ENCODE measurements at places on chromosomes 6 and 20.

DNA sequence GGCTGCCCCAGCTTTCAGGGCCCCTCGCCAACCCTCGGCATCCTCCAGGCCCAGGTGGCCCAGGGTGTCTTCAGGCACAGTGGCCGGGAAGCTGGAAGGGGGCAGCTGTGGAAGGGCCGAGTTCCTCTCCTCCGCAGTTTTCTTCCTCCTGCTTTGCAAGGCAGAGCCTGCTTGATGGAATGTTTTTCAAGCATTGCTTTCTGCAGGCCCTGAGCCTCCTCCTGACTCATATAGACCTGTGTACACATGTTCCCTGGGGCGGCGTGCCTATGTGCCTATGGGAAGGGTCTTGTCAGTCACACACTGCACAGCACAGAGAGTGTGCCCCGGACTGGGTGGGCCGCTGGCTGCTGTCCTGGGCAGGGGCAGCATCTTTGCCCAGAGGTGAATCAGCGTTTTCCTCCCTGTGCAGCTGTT is 107.5 kb downstream of the ERMARD start:
- DNase-seq, result no peak

GRCh38 chr6:493840-494239 is 102.3 kb downstream of the IRF4 start:
- DNase-seq, result no peak

GRCh38 chr6:30265181-30265580 is 52.0 kb upstream of the TRIM26 start:
- DNase-seq, result no peak

DNA sequence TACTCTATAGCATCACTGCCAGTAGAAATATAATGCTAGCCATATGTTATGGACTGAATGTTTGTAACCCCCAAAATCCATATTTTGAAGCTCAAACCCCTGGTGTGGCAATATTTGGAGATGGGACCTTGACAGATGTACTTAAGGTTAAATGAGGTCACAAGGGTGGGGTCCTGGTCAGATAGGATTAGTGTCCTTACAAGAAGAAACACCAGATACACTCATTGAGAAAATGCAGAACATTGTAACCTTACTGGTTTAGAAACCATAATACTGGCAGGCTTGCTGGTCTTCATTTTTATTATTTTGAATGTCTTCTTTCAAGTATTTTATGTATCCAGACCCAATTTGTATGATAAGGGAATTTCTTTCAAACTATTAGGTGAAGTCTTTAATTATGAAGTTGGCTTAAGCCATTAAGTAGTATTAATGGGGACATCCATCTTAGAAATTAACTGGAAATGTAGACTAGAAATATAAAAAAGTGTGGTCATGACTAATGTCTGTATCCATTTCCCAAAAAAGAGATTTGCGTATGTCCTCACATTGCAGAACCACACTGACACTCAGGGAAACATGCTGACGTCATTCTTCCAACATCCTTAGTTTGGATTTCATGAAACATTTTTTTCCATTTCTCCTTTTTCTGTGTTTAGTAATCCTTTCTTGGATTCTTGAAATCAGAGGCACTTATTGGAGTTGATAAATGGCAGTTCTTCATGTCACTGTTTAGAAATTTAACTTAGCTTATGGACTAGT is 32.4 kb downstream of the SLC16A10 start:
- DNase-seq, result no peak

- DNase-seq, result no peak
These were observed 36.2 kb downstream of the ARMC2 start for GRCh38 chr6:108884211-108885059.

- DNase-seq, result no peak
These were observed 38.3 kb upstream of the FAM184A start for GRCh38 chr6:119116712-119117281.

GRCh38 chr20:53708129-53708968 is 114.7 kb upstream of the ZNF217 start:
- no peak for DNase-seq

DNA sequence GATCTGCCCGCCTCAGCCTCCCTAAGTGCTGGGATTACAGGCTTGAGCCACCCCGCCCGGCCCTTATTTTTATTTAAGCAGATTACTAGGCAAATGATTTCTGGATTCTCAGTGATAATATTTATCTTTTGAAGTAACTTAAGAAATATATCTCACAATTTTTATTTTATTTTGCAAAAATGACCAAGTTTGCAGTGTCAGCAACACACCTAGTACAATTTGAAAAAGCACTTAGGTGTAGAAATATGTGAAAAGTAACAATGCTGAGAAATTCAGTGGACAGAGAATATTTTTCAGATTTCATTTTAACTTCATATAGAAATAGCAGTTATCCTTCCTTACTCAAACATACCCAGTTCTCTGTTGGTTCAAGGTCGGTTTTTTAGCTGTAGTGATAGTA is 78.9 kb upstream of the XRN2 start:
- DNase-seq, result no peak

- no peak for DNase-seq
These were observed 215.1 kb downstream of the PACRG start for GRCh38 chr6:162942866-162943265.

GRCh38 chr6:18893540-18894269 is 506.6 kb downstream of the RNF144B start:
- DNase-seq, result no peak

GRCh38 chr6:3433005-3433404 is 23.8 kb downstream of the SLC22A23 start:
- DNase-seq, result peak; percentile 49

DNA sequence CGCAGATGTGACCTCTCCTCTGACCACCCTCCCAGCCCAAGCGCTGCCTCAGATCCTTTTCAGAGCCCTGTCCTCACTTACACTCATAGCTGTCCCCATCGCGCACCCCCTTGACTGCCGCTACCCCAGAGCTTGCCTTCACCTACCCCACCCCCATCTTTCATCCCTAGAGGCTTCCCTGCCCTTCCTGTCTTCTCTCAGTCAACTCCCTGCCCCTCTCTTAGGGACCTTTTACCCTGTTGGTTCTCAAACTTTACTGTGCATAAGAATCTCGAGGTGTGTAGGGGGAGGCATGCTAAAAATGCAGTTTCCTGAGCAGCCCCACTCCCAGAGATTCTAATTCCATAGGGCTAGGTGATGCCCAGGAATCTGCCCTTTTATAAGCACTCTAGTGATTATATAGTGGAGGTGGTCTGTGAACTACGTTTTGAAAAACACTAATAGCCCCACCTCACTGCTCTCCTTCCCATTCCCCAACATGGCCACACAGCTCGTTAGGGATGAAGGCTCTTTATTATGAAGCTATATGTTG is 725 bp downstream of the TM9SF4 start:
- no peak for DNase-seq

GRCh38 chr6:12836009-12836408 is 119.4 kb downstream of the PHACTR1 start:
- DNase-seq, result no peak

DNA sequence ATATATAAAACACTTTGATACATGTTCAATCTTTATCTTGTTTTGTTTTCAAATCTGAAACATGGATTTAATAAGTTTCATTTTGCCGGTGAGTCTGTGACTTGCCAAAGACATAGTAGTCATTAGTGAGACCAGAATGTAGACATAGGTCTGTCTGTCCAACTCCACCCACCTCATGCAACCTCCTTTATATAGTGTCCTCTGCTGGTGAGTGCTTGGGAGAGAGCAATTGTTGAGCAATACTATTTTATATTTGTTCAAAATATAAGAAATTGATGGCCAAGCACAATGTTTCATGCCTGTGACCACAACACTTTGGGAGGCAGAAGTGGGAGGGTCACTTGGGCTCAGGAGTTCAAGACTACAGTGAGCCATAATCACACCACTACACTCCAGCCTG is 10.8 kb upstream of the LY86 start:
- no peak for DNase-seq

GRCh38 chr20:1831606-1832005 is 63.6 kb upstream of the SIRPA start:
- no peak for DNase-seq

- no peak for DNase-seq
These were observed 136.4 kb upstream of the JARID2 start for GRCh38 chr6:15109338-15110090.

- no peak for DNase-seq
These were observed 10.4 kb downstream of the MOCS1 start for GRCh38 chr6:39923861-39924260.

- DNase-seq, result no peak
These were observed 17.3 kb upstream of the ELOVL4 start for GRCh38 chr6:79964607-79965081.

DNA sequence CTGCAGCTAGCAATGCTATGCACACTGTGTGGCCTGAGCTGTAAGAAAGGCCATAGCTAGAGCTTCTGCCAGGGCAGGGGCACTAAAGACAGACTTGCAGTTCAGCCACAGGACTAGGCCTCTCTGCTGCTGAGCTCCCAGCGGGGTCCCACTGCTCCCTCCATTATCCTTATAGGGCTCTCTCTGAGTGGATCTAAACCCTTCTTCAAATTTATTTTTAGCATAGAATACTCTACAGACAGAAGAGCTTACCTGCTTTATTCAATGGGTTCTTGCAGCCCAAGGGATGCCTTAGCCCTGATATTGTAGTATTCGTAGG is 100.9 kb upstream of the MLN start:
- DNase-seq, result no peak

GRCh38 chr20:12095180-12095920 is 177.7 kb downstream of the BTBD3 start:
- no peak for DNase-seq

DNA sequence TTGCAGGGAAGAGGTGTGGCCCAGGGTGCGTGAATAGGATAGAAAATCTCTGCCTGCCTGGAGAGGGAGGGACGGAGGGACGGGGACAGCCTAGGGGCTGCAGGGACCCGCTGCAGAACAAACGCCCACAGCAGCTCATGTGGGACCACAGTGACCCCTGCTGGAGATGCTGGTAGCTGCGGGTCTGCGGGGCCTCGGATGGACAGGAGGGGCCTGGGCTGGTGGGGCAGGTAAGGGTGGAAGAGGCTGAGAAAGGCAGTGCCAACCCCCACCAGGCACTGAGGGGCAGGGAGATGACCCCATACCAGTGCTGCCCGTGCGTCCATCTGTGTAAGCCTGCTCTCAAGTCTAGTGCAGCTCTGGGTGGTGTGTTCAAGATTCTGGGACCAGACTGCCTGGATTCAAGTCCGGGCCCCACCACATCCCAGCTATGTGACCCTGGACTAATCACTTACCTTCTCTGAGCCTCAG is 39.4 kb downstream of the KIAA1755 start:
- DNase-seq, result peak; percentile 70

GRCh38 chr6:20572940-20573339 is 38.7 kb downstream of the CDKAL1 start:
- no peak for DNase-seq

GRCh38 chr6:40721271-40721952 is 134.2 kb upstream of the LRFN2 start:
- peak; percentile 75 for DNase-seq

DNA sequence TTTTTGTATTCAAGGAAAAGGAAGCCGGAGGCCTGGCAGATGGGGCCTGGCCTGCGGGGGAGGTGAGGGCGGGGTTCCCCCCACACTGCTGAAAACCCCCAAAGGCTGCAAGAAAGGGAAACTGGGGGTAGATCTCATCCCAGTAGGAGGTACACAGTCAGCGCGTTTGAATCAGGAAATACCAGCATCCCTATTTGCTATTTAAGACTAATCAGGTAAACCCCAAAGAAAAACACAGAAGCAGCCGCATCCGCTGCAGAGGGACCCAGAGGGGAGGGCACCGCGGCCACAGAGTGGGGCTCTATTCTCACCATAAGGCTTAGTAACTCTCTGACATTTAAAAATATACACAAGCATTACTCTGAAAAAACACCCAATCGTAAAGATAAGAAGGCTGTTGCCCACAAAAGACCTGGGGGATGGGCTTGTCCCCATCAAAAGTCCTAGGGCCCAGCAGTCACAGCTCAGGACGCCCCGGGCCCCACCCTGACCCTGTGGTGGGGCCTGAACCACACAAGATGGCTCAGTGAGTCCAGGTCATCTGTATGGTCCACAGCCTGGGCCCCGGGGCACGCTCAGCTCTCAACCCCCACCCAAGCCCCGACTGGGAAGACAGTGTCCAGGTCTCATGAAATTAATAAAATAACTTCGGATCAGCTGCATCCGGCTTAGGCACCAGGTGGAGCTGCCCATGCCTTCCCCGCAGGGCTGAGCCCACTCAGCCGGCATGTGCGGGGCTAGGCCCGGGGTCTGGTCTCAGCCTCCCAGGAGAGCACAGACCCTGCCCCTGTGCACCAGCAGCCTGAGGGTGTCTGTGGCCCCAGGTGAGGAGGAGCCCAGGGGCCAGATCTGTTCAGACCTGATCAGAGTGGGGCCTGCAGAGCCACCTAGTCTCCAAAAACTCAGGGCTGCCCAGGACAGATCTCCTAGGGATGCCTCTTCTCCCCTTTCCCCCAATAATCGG is 31.0 kb downstream of the KCNQ2 start:
- DNase-seq, result no peak

DNA sequence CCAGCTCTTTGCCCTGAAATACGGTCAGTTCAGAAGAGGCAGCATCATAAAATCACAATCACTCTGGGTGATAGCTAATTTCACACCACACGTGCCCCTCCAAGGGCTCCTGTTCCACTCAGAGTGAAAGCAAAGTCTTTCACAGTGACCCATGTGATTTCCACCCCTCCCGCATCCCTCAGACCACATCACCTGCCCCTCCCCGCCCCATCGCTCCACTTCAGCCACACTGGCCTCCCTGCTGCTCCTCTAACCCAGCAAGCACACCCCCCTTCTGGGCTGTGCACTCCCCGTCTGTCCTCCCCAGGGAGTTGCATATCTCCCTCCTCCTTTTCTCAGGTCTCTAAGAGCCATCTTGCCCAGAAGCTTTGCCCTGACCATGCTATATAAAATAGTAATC is 74.5 kb downstream of the PSMG4 start:
- no peak for DNase-seq

- no peak for DNase-seq
These were observed 666.0 kb downstream of the PHF3 start for GRCh38 chr6:64301307-64302236.

- DNase-seq, result no peak
These were observed 14.5 kb downstream of the TCF15 start for GRCh38 chr20:595330-596308.

GRCh38 chr6:145347216-145347615 is 388.1 kb downstream of the EPM2A start:
- DNase-seq, result no peak

DNA sequence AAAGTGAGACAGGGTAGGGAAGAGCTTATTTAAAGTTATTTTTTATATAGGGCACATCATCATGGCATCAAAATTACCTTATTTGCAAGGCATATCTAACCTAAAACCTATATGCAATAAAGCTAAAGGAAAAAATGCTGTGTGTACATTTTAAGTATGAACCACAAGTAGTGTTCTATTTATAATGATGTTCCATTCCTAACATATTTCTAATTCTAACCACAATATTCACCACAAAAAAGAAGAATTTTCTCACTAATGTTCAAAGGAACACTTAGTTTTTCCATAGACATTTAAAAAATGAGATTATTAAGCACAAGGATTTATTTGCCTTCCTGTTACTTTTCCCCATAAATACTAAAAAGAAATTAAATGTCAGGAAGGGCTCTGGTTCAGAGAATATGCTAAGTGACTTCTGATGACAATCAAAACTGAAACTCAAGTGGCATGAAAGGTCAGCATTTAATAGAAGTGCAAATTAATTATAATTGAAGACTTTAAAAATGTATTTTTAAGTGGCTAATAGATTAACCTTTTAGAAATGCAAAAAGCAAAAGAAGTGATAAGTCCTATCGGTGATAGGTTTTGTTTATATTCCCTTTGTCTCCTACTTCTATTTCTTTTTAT is 25.1 kb downstream of the GPR63 start:
- no peak for DNase-seq
